ENCODE measurements at places on chromosomes 4 and X.

GRCh38 chr4:149322203-149322602, 493.4 kb downstream of the IQCM start:
- no peak for DNase-seq

DNA sequence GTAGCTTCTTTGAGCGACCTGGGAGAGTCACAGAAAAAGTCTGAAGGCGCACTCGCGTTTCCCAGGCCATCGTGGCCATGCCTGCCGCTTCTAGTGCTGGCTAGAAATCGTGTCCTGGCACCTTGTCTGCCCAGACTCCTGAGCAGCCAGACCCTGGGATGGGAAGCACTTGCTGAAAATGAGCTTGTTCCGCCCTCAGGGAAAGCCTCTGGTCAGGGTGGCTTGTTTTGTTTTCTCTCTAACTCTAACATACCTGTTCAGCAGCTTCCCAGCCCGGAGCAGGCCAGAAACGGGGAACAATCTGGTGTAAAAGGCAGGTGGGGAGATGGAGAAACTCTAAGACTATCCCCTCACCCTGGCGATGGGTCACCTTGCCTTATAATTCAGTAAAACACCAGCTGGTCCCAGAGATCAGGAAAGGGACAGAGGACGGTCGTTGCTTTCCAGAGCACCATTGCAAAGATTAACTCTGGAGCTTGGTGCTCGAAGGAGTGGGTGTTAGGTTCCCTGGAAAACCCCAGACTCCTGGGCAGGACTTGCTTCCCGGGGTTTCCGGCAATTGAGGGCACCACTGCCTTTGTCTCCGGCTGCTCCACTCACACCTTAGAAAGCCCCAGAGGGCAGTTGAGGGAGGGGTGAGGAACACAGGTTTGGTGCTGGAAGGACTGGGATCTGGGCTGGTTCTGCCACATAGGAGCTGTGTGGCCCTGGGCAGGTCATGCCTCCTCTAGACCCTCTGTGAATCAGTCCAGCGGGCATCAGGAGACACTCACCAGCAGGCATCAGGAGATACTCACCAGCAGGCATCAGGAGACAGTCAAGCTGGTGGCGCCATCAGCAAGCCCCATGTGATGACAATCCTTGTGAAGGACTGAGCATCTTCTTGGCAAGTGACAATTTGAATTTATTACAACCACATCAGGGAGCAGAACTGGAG, 4.5 kb upstream of the SH3TC1 start:
- no peak for DNase-seq

DNA sequence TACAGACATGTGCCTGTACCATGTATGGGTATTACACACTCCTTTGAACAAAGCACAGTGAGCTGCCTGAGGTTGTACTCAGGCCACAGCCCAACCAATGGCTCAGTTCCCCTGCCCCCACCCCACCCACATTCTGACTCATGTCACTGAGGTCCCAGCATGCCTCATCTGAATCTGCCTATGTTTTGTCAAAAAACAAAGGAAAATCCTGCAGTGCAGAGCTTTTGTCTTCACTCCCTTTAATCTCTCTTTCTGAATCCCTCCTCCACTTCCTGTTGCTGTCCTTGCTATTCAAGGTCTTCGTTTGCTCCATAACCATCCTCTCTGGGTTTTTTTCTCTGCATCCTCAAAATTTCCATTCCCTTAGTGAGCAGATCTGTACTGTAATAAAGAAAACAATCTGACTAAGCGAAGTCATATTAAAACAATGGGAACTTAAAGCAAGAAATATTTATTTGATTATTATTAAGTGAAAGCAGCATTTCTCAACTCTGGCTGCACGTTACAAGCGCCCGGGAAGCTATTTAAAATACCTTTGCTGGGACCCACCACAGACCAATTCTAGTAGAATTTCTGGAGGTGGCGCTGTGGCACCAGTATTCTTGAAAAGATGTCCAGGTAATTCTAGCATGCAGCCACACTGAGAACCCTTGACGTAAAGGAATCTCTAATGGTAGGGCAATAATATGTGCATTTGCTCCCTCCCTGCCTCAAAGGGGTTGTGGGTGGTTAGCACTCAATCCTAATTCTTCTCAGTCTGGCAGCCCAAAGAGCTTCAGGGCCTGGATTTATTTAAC, 8.7 kb downstream of the GUCY2F start:
- no peak for DNase-seq

DNA sequence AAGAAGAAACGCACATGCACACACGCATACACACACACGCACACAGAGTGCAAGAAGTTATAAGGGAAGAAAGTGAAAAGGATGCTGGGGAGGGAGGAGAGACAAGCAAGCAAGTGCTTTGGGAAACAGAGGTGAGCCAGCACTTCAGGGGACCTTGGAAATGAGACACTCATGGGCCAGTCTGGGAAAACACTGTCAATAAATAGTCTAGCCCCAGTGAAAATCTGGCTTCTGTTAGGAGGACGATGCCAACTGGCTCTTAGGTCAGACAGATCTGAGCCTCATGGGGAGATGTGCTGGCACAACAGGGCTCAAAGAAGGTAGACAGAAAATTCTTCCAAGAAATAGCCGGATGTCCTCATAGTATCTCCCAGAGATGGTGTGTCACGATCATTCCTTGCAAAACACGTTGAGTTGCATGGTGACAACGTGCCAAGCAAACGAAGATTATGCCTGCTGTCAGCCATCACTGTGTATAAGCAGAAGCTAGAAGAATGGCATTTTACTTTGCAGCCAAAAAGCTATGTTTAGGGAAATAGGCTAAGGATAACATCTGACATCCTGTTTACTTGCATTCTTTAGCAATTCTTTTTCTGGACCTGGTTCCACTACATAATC, 557 bp upstream of the ARHGEF6 start:
- no peak for DNase-seq

DNA sequence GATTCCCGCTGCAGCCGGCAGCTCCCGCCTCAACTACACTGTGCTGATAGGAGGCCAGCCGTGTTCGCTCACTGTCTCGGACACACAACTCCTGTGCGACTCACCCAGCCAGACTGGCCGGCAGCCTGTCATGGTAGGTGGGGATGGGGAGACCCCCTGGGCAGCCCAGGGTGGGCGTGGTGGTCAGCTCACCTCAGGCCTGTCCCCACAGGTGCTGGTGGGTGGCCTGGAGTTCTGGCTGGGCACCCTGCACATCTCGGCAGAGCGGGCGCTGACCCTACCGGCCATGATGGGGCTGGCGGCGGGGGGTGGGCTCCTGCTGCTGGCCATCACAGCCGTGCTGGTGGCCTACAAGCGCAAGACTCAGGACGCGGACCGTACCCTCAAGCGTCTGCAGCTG, 9.5 kb downstream of the PLXNA3 start:
- no peak for DNase-seq

DNA sequence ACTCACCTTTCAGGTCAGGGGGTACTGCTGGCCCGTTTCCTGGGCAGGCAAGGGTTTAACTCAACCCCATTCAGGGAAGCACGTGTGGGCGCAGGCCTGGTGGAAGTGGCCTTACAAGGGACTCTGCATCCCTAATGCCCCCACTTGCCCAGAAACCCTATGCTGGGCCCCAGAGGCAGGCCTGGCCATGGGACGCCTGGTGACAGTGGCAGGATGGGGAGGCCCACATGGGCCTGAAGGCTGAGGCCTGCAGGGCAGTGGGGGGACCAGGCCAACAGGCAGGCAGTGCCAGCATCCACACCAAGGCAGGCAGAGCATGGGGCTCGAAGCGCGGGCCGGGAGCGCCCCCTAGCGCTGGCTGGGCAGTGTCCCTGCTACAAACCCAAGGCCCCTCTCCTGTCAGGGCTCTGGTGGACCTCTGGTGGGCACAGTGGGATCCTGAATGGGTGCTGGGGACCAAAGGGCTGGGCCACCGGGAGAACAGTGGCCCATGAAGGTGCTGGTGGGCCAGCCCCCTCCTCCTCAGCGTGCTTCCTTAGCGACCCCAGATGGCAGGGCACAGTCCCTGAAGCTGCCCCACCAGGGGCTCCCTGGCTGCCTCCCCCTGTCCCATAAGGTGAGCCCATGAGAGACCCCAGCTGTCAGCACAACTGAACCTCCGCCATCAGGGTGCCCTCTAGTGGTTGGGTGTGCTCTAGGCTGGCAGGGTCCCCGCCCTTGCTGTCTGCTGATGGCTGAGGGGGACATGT, 16.8 kb downstream of the FGFR3 start:
- no peak for DNase-seq

DNA sequence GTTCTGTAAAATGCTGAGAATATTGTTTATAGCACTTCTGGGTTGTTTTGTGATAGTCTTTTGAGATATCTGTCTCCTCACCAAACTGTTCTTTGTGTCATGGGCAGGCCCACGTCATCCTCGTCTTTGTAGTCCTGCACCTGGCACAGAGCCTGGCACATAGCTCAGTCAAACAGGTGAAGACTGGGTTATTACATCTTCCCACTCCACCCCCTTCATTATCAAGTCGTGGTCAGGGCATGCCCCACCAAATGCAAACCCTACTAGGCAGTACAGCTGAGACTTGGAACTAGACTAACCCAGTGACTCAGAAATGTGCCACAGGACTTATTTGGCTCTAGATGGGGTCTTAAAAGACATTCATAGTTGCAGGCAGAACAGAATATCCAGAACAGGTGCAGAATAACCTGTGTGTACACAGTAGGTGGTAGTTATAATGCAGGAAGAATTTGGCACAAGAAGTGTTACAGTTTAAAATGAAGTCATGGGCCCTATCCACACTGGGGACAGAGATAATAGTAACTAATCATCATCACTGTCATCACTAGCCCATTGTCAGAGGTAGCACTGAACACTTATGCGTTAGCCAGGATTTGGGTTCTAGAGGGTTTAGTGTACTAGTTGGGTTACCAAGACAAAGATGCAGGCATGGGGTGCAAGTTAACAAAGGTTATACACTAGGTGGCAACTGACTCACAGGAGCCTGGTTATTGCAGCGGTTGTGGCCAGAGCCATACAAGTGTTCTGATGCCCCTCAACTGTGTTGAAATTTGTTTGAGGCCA, 74.9 kb downstream of the TBL1X start:
- no peak for DNase-seq

- no peak for DNase-seq
Observed at GRCh38 chr4:87868522-87868921, 35.8 kb downstream of the MEPE start.

DNA sequence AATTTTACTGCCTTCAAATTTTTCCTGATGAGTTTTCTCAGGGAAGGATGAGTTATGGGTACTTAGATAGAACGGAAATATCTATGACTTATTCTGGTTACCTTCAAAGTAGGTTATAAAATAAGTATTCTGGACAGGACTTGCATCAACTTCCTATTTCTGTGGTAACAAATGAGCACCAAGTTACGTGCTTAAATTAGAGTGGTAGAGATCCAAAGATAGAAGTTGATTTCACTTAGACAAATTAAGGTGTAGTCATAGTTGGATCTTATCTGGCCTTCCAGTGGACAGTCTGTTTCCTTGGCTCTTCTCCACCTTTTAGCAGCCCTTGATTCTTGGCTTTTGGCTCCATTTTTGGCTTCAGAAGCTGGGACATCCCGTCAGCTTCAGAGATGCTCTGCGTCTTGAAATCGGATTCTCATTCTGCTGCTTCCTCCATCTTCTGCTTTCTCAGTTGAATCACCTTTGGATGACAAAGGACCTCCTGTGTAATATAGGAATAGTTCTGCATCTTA, 109.9 kb downstream of the ZNF518B start:
- DNase-seq = no peak

DNA sequence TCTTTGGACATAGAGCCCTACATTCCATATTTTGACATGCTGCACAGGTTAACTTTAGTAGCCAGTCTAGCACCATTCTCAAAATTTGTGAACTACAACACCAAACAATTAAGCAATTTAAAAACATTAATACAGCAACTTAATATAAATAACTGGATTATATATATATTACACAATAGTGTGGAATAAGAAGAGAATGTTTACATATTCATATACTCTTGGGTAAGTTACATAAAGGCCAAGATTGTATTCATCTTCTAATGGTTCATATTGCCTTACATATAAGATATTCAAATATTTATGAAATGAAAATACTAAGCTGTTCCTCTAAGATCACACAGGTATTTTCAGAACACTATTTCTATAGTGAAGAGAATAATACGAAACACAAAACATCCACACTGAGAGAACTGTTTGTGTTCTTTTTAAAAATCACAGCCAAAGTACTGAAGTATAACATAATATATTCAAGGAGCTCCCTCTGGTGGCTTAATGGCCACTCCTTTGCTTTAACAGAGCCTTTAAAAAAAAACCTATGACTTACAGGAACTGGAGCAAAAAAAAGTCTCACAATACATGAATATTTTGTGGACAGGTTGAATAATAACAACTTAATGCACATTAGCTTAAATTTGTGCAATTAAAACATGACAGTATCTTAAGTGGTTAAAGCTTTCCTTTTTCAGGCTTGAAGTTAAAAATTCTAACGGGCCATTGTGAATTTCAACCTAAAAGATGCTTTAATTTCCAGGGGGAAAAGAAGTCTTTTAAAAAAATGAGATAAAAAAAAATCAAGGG, 46.2 kb downstream of the NEK1 start:
- DNase-seq = no peak

DNA sequence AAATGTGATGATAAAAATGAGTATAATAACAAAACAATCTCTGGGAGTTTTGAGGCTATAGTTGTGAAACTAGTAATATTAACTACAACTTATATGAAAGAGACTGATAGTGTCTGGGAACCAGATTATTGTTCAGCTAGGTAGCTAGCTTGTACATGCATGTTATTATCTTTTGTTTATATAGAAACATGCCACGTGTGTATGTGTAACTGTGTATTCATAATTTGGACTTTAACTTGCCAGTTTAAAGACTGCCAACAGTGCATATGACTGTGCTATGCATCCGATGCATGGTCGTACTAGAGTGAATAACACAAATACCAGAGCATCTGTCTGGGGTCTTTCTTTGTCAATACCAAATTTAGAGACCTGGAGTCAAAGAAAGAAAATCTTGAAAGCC, 92.2 kb downstream of the ADGRL3 start:
- no peak for DNase-seq

DNA sequence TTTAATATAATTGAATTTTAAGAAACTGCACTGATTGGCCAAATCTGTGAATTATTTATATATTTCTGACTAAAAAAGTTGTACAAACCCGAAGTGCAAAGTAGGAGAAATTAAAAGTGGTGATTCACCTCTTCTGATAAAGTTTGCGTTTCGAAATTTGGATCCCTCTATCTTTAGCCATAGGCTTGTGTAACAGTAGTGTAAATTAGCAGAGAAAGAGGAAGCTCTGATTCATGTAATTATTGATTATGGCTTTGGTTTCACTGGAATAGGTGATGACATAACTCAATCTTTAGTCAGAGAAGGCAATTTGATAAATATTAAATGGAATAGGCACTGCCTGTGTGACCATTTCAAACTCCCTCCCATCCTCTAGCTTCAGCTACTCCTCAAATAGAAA, 717.8 kb upstream of the PCDH7 start:
- DNase-seq = no peak

GRCh38 chrX:19827088-19827487, 60.3 kb downstream of the SH3KBP1 start:
- no peak for DNase-seq

DNA sequence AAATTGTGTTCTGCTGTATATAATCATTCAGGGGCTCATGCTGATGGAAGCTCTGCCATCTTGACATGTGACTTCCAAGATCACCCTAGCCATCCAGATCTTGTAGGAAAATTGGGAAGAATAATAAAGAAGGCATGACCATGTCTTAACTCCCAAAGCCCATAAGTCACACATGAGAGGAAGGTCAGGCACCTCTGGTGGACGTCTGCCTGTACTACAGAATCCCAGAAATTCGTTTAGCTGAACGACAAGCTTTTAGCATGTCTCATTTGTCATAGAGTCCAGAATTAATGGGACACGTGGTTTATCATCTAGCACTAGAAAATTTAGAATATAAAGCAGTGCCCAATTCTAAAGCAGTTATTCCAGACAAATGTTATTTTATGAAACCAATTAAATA, 212.7 kb downstream of the CENPC start:
- no peak for DNase-seq

Data from RWPE2 (cell line).